ENCODE measurements at places on chromosomes 1 and 21. TPM values are rescaled to one million over a fixed set of nuclear protein-coding genes. Genes with fewer than 3 reads are reported as not detected.

DNA sequence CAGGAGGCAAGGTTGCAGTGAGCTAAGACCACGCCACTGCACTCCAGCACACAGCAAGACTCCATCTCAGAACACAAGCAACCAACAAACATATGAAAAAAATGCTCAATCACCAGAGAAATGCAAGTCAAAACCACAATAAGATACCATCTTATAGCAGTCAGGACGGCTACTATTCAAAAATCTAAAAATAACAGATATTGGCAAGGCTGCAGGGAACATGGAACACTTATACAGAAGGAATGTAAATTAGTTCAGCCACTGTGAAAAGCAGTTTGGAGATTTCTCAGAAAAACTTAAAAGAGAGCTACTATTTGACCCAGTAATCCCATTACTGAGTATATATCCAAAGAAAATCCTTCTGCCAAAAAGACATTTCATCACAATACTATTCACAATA, 27.6 kb upstream of the POGK start:
- no peak for DNase-seq

GRCh38 chr1:40384413-40384762, 10.9 kb downstream of the SMAP2 start:
- DNase-seq, result no peak

DNA sequence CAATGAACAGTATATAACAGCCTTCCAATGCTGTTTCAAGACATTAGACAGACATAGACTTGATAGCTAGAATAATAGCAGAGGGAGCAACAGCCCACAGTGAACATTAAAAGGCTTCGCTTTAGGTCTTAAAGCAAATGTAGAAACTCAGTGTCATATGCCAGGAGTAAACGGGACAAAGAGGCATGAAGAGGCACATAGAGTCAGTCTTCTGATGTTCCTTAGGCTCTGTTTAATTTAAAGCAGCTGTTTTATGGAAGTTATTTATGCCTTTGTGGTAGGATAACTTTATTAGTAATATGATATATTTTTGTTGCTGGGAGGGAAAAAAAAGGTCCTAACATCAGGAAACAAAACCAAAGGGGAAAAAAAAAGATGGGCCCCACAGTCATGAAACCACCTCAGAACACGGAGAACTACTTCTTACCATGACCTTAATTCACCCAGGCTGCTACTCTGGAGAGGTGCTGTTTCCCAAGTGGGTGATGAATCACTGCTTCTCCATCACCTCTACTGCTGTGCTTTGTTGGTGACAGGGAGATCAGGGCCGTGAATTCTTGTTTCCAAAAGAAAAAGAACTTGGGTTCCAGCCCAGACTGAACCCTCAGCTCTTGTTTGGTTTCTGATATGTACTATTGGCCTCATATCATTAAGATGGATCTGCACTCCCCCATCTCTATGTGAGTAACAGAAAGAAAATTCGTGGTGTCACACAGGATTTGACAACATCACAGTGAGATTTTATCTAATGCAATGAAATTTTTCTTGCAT, 616.9 kb downstream of the KIF26B start:
- no peak for DNase-seq

Gene HSD3B1
- not detected for total RNA-seq

Gene ESPN
- 5.5 TPM for total RNA-seq

DNA sequence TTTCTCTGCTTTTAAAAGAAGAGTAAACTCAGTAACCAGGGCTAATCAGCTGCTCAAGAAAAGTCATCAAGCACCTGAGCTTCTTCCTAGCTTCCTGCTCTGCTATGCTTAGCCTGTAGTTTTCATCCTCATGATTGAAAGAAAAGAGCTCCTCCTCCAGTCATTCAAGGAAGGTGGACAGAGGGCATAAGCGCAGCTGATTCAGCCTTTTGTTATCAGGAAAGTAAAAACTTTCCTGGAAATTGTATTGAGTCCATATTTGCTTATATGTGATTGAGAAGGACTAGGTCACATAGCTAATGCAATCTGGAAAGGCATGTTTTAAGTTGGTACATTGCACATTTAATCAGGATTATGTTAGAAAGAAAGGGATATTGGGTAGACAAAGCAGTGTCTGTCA, 8.5 kb upstream of the BACH1 start:
- DNase-seq, result no peak

DNA sequence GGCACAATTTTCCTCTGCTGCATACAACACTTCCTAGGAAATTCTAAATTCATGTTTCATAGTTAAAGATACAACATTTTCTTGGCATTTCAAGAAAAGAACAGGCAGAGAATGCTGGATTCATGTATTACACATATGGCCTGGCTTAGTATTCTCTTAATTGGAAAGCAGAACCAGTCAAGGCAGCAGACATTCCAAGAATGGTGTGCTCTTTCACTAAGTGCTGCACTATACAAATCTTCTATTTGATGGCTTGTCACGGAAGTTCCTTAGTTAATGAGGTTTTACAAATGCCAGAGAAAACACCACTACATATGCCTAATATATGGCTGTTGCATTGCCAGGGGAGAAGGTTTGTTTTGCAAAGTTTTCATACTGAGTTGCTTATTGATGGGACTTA, 80.8 kb upstream of the DYNLT5 start:
- DNase-seq, result no peak

- peak; percentile 32 for DNase-seq
These were observed 6.8 kb upstream of the PPP1R15B start for GRCh38 chr1:204418174-204419063.

GRCh38 chr1:9746211-9746610, 77.6 kb downstream of the CLSTN1 start:
- no peak for DNase-seq

GRCh38 chr1:113608399-113608798, 150.9 kb downstream of the PHTF1 start:
- DNase-seq, result no peak

GRCh38 chr1:18646091-18646785, 15.6 kb downstream of the PAX7 start:
- no peak for DNase-seq

- no peak for DNase-seq
These were observed 41.5 kb downstream of the LHX4 start for GRCh38 chr1:180271272-180272255.

- DNase-seq, result no peak
These were observed 93.6 kb downstream of the OLFML2B start for GRCh38 chr1:161930064-161930463.

Gene EDARADD
- total RNA-seq, result 1.5 TPM

Gene SHCBP1L
- not detected for total RNA-seq

Data from CD8-positive, alpha-beta T cell (primary cell).